Epithelial cell of umbilical artery (primary cell): ENCODE measurements at places on chromosomes 1 and 21. TPM values are rescaled to one million over a fixed set of nuclear protein-coding genes. Genes with fewer than 3 reads are reported as not detected.

TTLL10 gene
- total RNA-seq: not detected in 2 replicates

HPCA gene
- total RNA-seq: not detected in 2 replicates

HSF2BP gene
- total RNA-seq: 1.6 and 1.7 TPM in 2 replicates

IL10 gene
- total RNA-seq: not detected in 2 replicates

CLCN6 gene
- total RNA-seq: 8.4 and 17.8 TPM in 2 replicates

DMRTB1 gene
- not detected in 2 replicates for total RNA-seq

KIF2C gene
- 31.2 and 35.3 TPM in 2 replicates for total RNA-seq

HSPB7 gene
- not detected in 2 replicates for total RNA-seq

MROH9 gene
- not detected in 2 replicates for total RNA-seq

BRDT gene
- total RNA-seq: not detected in 2 replicates

PPM1J gene
- 0.61 and 1.3 TPM in 2 replicates for total RNA-seq

XPR1 gene
- 21.9 and 22.7 TPM in 2 replicates for total RNA-seq

SLC25A24 gene
- 44.2 and 62.8 TPM in 2 replicates for total RNA-seq

ADPRS gene
- 39.3 and 42.2 TPM in 2 replicates for total RNA-seq

RNU1-1 gene
- total RNA-seq: under 0.01 and 5,836 TPM in 2 replicates

MYCL gene
- total RNA-seq: 1.4 and 2.3 TPM in 2 replicates

CACNA1S gene
- total RNA-seq: not detected in 2 replicates

RGS4 gene
- 230 and 235 TPM in 2 replicates for total RNA-seq

ARHGEF10L gene
- 5.6 and 5.8 TPM in 2 replicates for total RNA-seq

TMPRSS3 gene
- total RNA-seq: not detected in 2 replicates

CD244 gene
- not detected in 2 replicates for total RNA-seq

SLC25A34 gene
- total RNA-seq: 0.61 TPM in 1 of 2 replicates, not detected in the other

C1orf226 gene
- 0.32 and 1.5 TPM in 2 replicates for total RNA-seq

LMX1A gene
- not detected in 2 replicates for total RNA-seq

ADAR gene
- 55.9 and 118 TPM in 2 replicates for total RNA-seq

PTPRU gene
- total RNA-seq: 4.2 and 5.3 TPM in 2 replicates

DDOST gene
- 251 and 281 TPM in 2 replicates for total RNA-seq

PSRC1 gene
- total RNA-seq: 7.5 and 12.3 TPM in 2 replicates

CAMK2N1 gene
- 0.97 and 1.5 TPM in 2 replicates for total RNA-seq

KCNT2 gene
- under 0.01 and 0.91 TPM in 2 replicates for total RNA-seq

LCE1F gene
- not detected in 2 replicates for total RNA-seq

PALMD gene
- total RNA-seq: 108 and 133 TPM in 2 replicates

KCNJ6 gene
- total RNA-seq: not detected in 2 replicates

PGLYRP4 gene
- not detected in 2 replicates for total RNA-seq

RNU1-4 gene
- under 0.01 and 5,836 TPM in 2 replicates for total RNA-seq

VSIG8 gene
- total RNA-seq: under 0.01 TPM in 1 of 2 replicates, not detected in the other

CFHR3 gene
- not detected in 2 replicates for total RNA-seq

NPL gene
- total RNA-seq: 0.65 and 2.1 TPM in 2 replicates

RPS8 gene
- 1,943 and 2,370 TPM in 2 replicates for total RNA-seq

VANGL2 gene
- total RNA-seq: not detected in 2 replicates

CD52 gene
- total RNA-seq: not detected in 2 replicates
